ENCODE measurements at places on chromosomes 2 and 18. TPM values are rescaled to one million over a fixed set of nuclear protein-coding genes. Genes with fewer than 3 reads are reported as not detected.

Gene GNLY
- 45.1 TPM for total RNA-seq

Gene SALL3
- 0.22 TPM for total RNA-seq

Gene FEV
- not detected for total RNA-seq

Gene HOXD1
- total RNA-seq: not detected

Gene HOXD4
- total RNA-seq: not detected

Gene CNGA3
- not detected for total RNA-seq

- no peaks in the 10 kb centered on the region for H3K27me3 ChIP-seq
- no peaks in the 10 kb centered on the region for H3K4me1 ChIP-seq
- no peaks in the 10 kb centered on the region for H3K36me3 ChIP-seq
- H3K4me3 ChIP-seq: no peak overlapping the region
Observed at GRCh38 chr2:120369250-120369649, 23.3 kb downstream of the INHBB start.

DNA sequence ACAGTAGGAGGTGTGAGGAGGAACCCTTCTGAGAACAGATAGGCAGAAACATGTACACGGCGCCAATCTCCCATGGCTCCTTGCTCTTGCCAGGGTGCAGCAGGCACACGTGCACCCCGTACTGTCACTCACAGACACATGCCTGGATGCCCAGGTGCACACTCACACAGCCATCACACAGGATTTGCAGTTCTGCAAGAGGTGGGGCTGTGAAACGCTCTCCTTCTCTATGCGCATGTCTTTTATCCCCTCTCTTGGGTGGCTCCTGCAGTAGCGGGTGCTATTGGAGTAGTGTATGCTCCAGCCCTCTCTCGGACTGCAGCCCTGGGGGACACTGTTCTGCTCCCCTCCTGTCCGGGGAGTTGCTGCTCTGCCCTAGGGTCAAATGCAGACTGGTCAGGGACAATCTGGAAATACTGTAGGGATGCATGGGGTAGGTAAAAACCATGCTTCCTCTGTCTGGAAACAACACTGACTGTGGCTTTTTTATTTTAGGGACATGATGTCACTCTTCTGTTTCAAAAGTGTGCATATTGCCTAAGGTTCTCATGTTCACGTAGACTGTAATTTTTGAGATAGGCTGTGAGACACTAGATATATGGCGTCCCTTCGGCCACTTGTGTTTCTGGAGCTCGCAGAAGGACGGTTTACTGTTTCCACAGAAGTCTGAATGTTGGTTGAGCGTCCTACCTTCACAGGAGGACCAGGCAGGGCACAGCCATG is 118.5 kb downstream of the PRKCE start:
- no peak overlapping the region for H3K27ac ChIP-seq
- H3K36me3 ChIP-seq: no peaks in the 10 kb centered on the region
- H3K27me3 ChIP-seq: no peaks in the 10 kb centered on the region
- H3K4me3 ChIP-seq: no peak overlapping the region
- H3K4me1 ChIP-seq: no peaks in the 10 kb centered on the region

- no peak overlapping the region for H3K4me3 ChIP-seq
- no peaks in the 10 kb centered on the region for H3K27me3 ChIP-seq
- H3K27ac ChIP-seq: no peak overlapping the region
- no peaks in the 10 kb centered on the region for H3K36me3 ChIP-seq
- no peak for DNase-seq
Observed at GRCh38 chr2:199317646-199318045, 140.1 kb downstream of the SATB2 start.

DNA sequence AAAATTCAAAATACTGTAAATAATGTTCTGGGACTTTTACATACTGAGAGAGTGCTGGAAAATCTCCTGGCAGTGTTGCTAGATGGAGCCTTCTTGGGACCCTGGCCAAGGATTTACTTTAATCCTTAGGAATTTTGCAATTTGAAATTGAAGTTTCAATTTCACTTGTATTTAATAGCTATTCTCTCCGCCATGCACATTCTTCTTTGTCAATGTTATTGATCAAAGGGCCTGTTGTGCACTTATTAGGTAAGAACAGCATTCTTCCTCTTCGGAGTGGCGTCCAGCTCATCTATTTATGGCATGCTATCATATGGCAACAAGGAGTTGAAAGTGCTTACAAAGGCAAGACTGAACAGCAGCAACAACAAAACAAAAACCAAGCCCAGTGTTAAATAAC is 40.1 kb upstream of the SOS1 start:
- no peaks in the 10 kb centered on the region for H3K36me3 ChIP-seq
- no peak for DNase-seq
- no peak overlapping the region for H3K27ac ChIP-seq

DNA sequence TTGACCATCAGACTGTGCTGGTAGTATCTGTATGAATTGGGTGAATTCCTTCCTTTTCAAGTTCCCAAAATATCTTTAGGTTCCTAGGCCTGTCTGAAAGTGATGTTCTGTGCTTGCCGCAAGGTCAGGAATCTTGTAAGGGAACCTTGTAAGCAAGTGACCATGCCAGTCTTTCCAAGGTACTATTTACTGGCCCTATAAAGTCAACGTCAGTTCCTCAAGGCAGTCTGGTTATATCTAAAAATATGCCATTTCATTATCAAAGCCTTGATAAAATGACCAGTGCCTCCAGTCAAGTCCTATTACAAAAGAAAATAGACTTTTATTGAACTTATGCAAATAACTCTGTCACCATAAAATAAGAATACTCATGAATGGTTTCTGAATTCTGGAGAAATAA is 88.4 kb upstream of the TPO start:
- DNase-seq: no peak
- H3K4me3 ChIP-seq: no peak overlapping the region
- H3K36me3 ChIP-seq: no peaks in the 10 kb centered on the region
- H3K4me1 ChIP-seq: no peaks in the 10 kb centered on the region
- H3K27ac ChIP-seq: no peak overlapping the region

DNA sequence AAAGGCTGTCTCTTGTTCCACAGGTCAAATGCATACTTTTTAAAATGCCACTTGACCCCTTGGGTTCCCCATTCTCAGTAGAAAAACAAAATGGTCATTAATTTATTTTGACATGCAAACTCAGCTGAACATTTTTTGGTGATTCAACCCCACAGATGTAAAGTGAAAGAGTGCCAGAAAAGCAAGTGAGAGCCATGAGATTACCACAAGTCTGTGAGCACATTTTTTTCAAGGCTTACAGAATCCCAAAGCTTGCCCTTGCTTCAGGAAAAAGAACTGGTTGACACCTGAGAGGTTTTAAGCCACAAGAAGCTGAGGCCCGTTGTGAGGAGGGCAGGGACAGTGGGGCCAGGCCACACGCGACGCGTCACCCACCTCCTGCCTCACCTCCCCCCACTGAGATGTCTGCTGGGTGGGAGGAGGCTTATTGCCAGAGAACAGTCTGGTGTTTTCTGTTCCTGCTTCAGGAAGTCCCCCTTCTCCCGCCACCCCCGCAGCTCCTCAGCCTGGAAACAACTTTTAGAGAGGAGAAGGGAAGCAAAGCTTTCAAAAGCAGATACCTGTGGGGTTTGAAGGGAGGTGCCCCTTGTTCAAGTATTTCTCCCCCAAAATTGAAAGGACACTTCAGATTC is 70.4 kb upstream of the CYP1B1 start:
- no peaks in the 10 kb centered on the region for H3K27me3 ChIP-seq
- DNase-seq: no peak
- H3K36me3 ChIP-seq: no peaks in the 10 kb centered on the region
- H3K4me3 ChIP-seq: no peak overlapping the region

GRCh38 chr2:194587739-194588270 is 1069.2 kb upstream of the SLC39A10 start:
- DNase-seq: no peak
- no peak overlapping the region for H3K4me3 ChIP-seq
- H3K27me3 ChIP-seq: no peaks in the 10 kb centered on the region
- no peaks in the 10 kb centered on the region for H3K4me1 ChIP-seq

DNA sequence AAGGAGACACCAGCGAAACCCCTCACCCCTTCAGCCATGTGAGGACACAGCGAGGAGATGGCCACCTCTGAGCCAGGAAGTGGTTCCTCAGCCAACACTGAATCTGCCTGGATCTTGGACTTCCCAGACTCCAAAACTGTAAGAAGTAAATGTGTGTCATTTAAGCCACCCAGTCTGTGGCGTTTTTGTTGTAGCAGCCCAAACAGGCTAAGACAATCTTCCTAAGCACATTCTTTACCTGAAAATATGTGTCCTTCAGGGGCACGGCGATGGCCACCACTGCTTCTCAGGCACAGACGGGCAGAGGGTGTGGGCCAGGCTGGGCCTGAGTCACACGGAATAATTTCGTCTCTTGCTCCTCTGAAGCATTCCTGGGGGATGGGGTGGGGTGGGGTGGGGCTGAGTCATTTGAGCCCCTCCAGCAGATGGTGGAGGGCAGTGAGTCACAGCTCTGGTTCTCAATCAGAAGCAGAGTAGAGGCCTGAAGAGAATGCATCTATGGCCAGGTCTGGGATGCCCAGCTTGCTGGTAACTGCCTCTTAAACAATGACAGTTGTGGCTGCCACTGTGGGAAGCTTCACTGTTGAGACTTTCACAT is 142.4 kb downstream of the CAPN13 start:
- H3K4me3 ChIP-seq: no peak overlapping the region
- H3K36me3 ChIP-seq: no peaks in the 10 kb centered on the region
- H3K27me3 ChIP-seq: no peaks in the 10 kb centered on the region

DNA sequence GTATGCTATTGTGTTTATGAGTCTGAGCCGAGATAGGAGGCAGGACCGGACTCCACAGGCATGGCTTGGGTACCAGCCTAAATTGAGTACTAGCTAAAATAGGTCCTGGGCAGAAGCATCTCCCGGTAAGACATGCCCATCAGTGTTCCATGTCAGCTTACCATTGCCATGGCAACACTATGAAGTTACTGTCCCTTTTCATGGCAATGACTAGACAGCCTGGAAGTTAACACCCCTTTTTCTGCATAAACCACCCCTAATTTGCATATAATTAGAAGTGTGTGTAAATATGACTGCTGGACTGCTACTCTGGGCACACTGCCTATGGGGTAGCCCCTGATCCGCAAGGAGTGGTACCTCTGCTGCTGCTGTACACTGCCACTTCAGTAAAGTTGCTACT is 1005.1 kb upstream of the FAM98A start:
- no peak overlapping the region for H3K4me3 ChIP-seq
- H3K4me1 ChIP-seq: no peaks in the 10 kb centered on the region
- no peak for DNase-seq
- H3K27me3 ChIP-seq: no peaks in the 10 kb centered on the region

- no peak overlapping the region for H3K27ac ChIP-seq
- H3K4me3 ChIP-seq: no peak overlapping the region
- no peaks in the 10 kb centered on the region for H3K4me1 ChIP-seq
- no peaks in the 10 kb centered on the region for H3K27me3 ChIP-seq
- no peaks in the 10 kb centered on the region for H3K36me3 ChIP-seq
- no peak for DNase-seq
Observed at GRCh38 chr2:127118038-127118437, 11.1 kb upstream of the BIN1 start.

- no peaks in the 10 kb centered on the region for H3K36me3 ChIP-seq
- H3K27ac ChIP-seq: no peak overlapping the region
- H3K4me1 ChIP-seq: no peaks in the 10 kb centered on the region
- no peak for DNase-seq
- H3K4me3 ChIP-seq: no peak overlapping the region
Observed at GRCh38 chr2:184646177-184646576, 47.8 kb downstream of the ZNF804A start.

GRCh38 chr2:1231466-1232063 is 181.7 kb upstream of the TPO start:
- DNase-seq: no peak
- H3K27ac ChIP-seq: no peak overlapping the region

DNA sequence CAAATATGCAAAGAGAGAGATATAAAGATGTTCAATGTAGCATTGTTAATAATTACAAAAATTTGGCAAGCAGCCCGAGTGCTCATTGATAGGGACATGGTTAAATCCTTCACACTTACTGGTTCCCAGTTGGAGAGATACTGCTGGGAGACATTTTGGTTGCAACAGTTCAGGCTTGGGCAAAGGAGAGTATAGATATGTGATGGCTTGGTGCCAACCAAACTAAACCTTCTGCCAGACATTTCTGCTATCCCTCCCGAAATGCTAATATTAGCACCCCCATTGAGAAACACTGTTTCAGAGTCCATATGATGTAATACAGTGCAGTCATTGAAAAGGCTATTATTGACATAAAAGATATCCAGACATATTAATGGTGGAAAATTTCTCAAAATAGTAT is 11.5 kb downstream of the GEN1 start:
- no peaks in the 10 kb centered on the region for H3K27me3 ChIP-seq
- no peak overlapping the region for H3K4me3 ChIP-seq
- no peaks in the 10 kb centered on the region for H3K4me1 ChIP-seq
- no peak for DNase-seq
- H3K27ac ChIP-seq: no peak overlapping the region
- H3K36me3 ChIP-seq: no peaks in the 10 kb centered on the region

DNA sequence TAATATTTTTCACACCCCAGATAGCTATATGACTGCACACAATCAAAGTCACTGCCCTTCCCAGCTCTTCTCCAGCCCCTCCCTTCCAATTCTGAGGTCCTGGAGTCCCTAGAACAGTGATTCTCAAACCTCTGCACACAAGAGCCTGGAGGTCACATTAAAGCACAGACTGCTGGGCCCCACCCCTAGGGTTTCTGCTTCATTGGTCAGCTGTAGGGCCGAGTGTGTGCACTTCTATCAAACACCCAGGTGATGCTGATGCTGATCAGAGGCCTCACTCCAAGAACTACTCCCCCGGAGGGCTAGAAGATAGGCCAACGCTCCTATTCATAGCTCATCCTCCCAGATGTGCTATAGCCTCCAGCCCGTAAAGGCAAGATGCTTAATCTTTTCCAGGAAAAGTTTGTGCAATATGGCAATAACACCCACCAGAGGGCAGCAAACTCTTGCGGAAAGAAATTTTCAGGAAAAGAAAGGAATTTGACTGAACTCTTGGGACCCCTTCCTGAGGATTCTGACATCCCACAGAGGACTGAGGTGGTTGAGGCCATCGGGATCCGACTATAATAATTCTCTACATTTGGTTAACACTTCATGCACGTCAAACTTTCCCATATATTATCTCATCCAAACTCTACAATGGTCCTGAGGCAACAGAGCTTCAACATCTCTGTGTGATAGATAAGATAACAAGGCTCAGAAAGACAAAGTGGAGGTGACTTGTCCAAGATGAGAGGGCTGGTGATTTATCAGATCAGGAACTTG is 194.2 kb upstream of the PKDCC start:
- peaks cover 5% of the 10 kb centered on the region for H3K27me3 ChIP-seq
- no peak overlapping the region for H3K27ac ChIP-seq
- no peak overlapping the region for H3K4me3 ChIP-seq
- no peaks in the 10 kb centered on the region for H3K4me1 ChIP-seq

GRCh38 chr18:48413342-48413741 is 4.2 kb upstream of the ZBTB7C start:
- no peak overlapping the region for H3K4me3 ChIP-seq
- no peaks in the 10 kb centered on the region for H3K36me3 ChIP-seq
- H3K27me3 ChIP-seq: peaks cover 30% of the 10 kb centered on the region
- peaks cover 12% of the 10 kb centered on the region for H3K4me1 ChIP-seq
